ENCODE measurements at places on chromosomes 6 and 20. TPM values are rescaled to one million over a fixed set of nuclear protein-coding genes. Genes with fewer than 3 reads are reported as not detected.

DNA sequence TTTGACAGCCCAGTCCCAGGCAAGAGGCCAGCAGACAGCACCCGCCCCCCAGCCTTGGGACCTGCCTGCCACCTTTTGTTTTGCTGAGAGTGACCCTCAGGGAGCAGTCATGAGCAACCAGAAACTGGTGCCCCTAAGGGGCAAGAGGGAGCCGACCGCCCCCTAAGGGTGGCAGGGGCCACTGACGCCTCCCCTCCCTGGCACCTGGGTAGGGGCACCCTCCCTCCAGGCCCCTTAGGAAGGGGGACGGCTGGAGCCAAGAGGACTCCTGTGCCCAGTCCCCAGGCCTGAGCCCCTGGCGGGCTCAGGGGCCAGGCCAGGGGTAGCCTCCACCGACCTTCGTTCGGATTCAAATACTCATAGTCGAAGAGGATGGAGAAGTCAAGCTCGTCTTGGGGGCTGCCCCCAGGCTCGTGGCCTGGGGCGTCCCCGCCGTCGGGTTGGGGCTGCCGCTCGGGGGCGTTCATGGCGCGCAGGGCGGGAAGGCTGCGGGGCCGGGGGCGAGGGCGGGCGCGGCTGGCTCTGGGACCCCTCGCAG lies 417 bp downstream of the NFATC2 start:
- peak; percentile 84 for DNase-seq

DNA sequence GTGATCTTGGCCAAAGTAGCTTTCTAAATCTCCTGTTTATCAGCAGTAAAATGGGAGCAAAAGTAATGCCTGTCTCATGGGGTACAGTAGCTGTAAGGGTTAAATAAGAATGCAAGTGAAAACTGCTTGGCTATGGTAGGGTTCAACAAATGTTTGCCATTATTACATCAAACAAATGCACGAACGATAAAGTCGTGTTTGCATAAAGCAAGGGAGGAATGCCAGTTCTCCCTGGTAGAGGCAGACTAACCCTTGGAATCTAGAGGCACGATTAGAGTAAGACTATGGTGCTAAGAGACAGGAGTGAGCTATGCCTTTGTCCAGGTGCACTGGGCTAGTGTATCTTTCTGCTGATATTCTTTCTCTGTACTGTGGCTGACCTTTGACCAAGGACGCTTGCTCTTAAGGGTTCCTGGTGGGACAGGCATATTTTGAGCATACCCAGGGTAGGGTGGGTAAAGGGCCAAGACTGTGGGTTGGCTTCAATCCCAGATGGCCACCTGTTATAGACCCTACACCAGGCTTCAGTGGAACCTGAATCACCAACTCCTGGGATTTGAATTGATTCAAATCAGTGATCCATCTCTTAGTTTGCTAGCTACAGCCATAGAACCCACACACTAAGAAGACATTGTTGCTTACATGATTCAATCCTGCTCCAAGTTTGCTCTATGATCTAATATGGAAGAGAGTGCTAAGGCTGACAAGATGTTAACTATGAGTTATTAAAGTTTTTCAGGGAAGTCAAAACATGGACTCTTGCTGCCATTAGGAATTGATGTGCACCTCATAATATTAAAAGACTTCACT lies 139.9 kb downstream of the CCDC170 start:
- no peak for DNase-seq

DNA sequence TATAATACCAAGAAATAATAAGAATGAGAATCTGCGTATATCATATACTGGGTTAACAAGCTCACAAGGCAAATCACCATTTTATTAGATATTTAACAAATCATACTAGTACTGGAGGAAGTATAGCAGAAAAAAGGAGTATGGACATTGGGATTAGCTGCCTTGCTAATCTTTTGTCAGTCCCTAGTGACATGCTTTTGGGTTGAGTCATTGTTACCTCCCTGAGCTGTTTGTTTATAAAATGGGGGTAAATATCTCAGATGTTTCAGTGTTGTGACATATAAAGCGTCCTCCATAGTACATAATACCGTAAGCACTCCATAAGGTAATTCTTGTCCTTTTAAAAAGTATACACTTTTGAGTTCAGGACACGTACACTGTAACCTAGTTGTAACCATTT lies 107.0 kb downstream of the ESR1 start:
- no peak for DNase-seq

GRCh38 chr6:143581835-143582480 lies 70.4 kb upstream of the FUCA2 start:
- peak; percentile 39 for DNase-seq

GRCh38 chr6:150004101-150004782 lies 21.1 kb downstream of the RAET1L start:
- DNase-seq, result peak; percentile 88

DNA sequence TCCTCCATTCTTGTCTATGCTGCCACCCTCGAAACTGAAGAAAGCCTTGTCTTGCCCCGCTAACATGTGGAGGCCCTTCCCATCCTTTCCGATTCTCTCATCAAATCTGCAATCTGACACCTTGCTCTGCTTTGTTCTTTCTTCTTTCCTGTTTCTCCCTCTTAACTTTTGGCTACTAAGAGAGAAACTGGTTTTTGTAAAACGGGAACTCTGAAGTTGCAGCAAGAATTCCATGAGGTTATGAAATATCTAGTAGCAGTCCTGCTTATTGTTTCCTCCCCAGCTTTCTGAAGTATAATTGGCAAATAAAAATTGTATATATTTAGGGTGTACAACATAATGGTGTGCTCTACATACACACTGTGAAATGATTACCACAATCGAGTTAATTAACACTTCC lies 80.2 kb downstream of the MAP7 start:
- no peak for DNase-seq

DNA sequence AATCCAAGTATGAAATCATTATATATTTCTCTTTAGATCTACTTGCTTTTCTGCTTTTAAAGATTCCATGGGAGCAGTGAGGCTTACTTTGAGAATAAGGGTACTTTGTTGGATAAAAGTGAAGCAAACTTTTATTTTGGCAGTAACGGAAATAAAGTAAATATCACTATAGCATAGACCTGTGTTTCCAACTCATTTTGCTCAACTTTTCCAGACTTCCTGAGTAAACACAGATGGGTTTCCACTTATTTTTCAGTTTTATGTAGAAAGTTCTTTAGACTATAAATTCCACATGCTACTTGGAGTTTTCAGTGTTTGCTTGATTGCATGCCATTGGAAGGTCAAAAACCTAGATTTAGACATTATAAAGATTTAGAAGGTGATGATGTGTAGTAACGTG lies 6.2 kb downstream of the STX16 start:
- DNase-seq, result no peak

- no peak for DNase-seq
Observed at GRCh38 chr20:35502352-35502751, 27.1 kb downstream of the C20orf173 start.

Gene VIP
- not detected for total RNA-seq

Gene UCKL1
- 48.1 TPM for total RNA-seq

Gene CNR1
- total RNA-seq, result not detected
